ENCODE measurements at places on chromosomes 6 and 20.

DNA sequence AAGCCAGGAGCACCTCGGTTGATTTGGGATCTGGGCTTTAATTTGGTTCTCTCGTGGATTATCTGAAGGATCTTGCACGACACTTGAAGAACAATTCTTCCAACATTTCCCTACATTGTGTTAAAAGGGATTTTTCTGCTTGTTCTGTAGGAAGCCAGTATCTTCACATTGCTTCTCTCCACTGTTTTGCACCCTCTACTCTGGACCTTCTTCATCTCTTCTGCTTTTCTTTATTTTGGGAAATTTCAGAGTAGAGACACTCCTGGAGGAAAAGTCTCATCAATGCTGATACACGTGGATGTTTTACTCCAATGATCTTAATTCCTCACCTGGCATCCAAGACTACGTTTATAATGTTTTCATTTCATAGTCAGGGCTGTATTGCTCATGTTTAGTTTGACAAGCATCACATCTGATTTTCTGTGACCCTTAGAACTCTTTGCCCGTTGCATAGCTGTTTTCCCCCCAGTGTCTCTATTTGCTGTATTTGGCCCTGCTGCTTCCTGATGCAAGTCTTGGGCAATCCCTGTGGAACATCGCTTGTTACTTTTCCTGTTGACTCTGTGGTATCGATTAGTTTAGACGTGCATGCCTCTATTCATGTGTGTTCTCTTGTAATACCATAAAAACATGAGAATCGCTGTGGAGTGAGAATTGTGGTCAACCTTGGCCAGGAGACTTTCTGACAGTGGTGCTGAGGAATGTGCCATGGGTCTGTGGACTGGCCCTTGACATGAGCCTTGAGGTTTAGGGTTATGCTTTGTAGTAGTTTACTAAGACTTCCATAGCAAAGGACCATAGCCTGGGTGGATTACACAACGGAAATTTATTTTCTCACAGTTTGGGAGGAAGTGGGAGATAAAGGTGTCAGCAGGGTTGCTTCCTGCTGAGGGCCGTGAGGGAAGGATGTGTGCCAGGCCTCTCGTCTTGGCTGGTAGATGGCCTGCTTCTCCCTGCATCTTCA, 12.5 kb downstream of the PLCB1 start:
- DNase-seq: no peak

DNA sequence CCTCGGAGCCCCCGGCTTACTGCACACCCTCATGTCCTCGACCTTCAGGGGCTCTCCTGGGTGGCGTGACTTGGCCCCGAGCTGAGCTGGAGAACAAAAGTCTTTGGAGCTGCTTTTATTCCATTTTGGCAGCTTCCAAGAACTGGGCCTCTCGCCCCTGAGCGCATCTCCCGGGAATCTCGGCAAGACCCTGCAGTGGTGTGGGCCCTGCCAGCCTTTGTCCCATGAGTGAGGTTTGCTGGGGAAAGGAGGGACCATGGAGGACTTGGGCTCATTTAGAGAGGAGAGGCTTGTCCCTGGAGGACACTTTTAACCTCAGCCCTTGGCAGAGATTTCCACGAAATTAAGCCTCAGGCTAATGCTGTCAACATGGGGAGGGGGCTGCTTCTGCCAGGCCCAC, 62.3 kb upstream of the SLCO4A1 start:
- no peak for DNase-seq

DNA sequence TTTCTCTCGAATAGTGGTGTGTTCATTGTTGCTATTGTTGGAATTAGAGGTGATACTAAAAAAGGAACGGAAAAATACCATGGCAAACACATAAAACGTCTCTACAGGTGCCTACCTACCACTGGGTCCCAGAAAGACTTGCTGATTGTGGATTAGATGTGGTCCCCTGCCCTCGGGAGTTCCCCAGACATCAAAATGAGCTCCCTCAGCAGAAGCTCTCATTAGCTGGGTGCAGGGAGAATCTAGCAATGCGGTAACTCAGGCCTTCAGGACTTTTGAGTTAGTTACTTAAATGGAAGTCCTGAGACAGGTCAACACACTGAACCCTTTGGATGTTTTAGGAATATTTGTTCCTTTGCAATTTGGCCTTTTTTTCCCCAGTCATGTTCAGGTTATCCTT, 6.1 kb downstream of the IRF4 start:
- DNase-seq: no peak

- DNase-seq: peak; percentile 50
Measured at GRCh38 chr6:149925974-149926777, 3.3 kb upstream of the RAET1G start.

DNA sequence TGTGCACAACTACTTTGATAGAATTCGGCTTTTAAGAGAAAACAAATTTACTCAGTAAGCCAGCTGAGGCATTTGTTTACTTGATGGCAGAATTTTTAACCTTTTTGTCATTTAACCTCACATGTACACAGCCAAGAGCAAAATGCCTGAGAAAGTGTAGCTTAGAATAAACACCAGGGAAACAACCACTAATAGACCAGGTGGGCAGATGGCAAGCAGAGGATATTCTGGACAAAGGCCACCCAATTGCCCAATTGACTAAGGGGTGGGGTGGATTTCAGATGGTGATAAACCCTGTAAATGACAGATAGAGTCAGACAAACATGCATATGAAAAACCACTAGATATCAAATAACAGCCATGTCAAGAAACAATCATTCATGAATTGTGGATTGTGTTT, 190.7 kb upstream of the FBXL4 start:
- DNase-seq: no peak

GRCh38 chr6:160124605-160125004, 3.0 kb downstream of the SLC22A1 start:
- DNase-seq: no peak

DNA sequence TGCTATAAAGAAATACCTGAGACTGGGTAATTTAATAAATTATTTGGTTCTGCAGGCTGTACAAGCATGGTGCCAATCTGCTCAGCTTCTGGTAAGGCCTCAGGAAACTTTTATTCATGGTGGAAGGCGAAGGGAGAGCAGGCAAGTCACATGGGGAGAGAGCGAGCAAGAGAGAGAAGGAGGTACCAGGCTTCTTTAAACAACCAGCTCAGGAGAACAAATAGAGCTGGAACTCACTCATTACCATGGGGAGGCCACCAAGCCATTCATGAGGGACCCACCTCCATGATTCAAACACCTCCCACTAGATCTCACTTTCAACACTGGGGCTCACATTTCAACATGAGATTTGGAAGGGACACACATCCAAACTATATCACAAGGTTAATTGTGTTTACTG, 44.9 kb upstream of the CRISP1 start:
- no peak for DNase-seq

DNA sequence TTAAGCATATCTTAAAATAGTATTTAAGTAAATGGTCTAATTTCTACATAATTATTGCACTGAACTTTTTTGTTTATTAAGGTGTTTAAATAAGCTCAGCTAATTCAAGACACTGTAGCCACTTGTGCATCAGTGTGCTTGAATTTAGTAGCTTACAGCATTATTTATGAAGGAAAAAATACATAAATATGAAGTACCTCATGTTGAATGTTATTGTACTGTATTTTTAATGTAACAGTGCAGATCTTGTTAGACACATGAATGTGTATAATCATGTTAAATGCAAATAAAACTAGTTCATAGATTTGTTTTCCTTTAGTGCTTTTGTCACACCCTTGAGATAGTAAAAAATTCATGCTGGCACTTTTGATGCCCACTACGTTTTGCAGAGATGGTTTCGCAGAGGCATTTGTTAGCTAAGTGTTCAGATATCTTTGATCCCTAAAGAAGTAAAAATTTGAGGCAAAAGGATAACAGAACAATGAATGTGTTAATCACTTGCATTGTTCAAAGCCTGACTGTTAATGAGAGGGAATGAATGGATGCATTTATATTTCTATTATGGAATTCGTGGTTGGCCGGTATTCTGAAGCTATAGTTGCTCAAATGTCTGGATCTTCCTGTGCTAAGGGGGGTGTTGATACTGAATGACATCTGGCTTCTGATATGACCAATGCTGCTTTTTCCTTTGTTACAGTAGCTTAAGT, 8.8 kb downstream of the BTBD3 start:
- DNase-seq: peak; percentile 72

DNA sequence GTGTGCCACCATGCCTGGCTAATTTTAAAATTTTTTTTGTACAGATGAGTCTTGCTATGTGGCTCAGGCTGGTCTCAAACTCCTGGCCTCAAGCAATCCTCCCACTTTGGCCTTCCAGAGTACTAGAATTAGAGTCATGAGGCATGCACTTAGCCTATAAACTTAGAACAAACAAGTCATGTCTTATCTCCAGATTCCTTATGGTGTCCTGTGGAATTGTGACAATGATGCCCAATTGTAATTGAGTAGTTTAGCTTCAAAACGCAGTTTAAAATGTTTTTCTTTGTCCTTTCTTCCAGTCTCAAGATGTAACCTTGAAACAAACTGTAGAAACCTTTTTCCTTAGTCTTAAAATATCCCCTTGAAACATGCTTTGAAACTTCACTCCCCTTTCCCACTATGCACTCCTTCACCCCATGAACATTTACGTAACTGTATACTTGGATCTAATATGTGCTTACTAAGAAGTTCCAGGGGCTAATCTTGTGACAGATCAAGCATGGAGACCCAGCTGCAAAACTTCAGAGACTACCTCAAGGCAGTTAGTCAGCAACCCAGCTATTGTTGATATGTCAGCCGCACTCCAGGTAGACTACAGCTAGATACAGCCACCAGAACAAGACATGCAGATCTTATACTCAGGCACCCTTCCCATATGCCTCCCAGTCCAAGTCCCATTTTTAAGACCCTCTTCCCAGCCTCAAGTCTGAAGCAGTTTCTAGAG, 46.2 kb downstream of the MAN1A1 start:
- DNase-seq: no peak

DNA sequence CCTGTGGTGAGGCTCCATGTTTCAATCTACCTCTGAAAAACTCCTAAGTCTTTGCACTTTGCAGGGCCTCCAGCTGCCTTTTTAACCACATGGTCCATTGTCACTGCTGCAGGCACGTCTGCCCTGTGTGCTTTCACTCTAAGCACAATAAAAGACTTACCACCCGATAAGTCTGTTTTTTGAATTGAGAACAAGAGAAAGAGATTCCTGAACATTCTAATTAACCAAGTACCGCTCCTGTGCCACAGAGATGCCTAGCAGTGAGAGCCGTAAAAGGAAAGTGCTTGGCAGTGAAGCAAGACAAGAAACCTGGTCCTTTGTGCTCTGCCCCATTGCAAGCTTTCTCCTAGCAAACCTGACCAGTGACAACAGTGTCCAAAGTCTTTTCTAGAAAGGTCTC, 487.6 kb upstream of the FLRT3 start:
- DNase-seq: no peak

- peak; percentile 29 for DNase-seq
Measured at GRCh38 chr6:26249707-26249956, 115.4 kb upstream of the BTN3A2 start.

GRCh38 chr20:49889001-49889934, 26.1 kb downstream of the SPATA2 start:
- DNase-seq: no peak

GRCh38 chr20:22410556-22411130, 173.7 kb downstream of the FOXA2 start:
- DNase-seq: no peak

GRCh38 chr6:15620611-15621010, 42.2 kb downstream of the DTNBP1 start:
- no peak for DNase-seq

GRCh38 chr20:13289031-13289430, 68.0 kb downstream of the ISM1 start:
- DNase-seq: no peak

- DNase-seq: no peak
Measured at GRCh38 chr6:119334535-119335264, 14.9 kb downstream of the MAN1A1 start.

GRCh38 chr6:116714296-116714695, 33.3 kb downstream of the KPNA5 start:
- no peak for DNase-seq

GRCh38 chr20:14331646-14332045, 5.8 kb downstream of the FLRT3 start:
- DNase-seq: no peak

DNA sequence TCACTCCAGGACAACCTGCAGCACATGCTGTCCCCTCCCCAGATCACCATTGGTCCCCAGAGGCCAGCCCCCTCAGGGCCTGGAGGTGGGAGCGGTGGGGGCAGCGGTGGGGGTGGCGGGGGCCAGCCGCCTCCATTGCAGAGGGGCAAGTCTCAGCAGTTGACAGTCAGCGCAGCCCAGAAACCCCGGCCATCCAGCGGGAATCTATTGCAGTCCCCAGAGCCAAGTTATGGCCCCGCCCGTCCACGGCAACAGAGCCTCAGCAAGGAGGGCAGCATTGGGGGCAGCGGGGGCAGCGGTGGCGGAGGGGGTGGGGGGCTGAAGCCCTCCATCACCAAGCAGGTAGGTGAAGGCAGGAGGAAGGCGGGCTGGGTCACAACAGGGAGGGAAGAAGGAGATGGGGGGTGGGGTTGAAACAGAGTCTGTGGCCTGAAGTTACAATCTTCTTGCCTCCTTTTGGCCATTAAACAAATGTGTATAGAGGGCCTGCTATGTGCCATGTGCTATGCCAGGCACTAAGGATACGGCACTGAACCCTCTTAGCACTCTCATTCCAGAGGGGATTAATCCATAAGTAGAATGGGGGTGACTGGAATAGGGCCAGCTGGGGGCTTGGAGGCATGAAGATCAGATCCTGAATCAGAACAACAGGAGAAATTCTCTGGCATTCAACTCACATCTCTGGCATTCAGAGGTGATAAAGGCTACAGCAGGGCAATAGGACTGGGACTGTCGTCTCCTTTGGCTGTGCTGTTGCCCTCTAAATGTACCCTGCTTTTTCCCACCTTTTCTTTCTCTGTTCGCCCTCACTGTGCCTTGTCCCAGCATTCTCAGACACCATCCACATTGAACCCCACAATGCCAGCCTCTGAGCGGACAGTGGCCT, 10.5 kb upstream of the ZBTB9 start:
- DNase-seq: no peak

DNA sequence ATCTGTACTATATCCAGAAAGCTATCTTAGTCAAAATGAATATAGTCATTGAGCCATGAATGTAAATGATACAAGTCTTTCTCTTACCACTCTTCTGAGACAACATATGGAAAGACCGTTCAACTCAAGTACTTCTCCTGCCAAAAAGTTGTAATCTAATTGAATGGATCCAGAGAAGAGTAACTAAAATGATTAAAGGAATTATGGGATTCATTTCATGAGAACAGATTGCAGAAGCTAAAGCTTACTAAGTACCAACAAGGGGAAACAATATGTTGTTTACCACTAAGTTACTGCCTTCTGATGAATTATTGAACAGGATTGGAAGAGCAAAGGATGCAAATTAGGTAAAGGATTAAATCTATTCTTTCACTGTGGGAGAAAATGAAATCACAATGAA, 2.0 kb upstream of the LGSN start:
- DNase-seq: no peak
